ENCODE measurements at places on chromosomes 7 and 10. TPM values are rescaled to one million over a fixed set of nuclear protein-coding genes. Genes with fewer than 3 reads are reported as not detected.

DNA sequence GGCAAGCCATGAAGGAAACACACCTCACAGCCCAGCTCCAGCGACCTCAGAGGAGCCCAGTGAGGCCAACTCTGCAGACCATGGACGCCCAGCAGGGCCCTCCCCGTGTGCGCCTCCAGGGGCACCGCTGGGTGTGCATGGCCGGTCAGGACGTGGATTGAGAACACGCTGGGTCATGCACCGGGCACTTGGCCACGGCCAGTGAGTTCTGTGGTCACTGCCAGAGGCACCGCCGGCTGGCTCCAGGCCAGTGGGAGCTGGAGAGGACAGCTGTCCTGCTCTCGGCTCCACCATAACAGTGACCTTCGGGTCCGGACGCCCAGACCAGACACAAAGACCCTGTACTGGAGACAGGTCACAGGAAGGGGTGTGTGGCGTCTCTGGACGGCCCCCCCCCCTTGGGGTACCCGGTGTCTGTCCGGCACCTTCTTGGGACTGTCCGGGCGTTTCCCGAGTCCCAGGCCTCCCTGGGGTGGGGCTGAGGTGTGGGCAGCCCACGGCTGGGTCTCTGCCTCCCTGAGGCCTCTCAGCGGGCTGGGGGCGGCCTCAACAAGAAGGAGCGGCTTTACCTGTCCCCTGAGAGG, 50.4 kb upstream of the NKX6-2 start:
- no peak for DNase-seq
- H3K27me3 ChIP-seq, result peaks cover 2% of the 10 kb centered on the region

DNA sequence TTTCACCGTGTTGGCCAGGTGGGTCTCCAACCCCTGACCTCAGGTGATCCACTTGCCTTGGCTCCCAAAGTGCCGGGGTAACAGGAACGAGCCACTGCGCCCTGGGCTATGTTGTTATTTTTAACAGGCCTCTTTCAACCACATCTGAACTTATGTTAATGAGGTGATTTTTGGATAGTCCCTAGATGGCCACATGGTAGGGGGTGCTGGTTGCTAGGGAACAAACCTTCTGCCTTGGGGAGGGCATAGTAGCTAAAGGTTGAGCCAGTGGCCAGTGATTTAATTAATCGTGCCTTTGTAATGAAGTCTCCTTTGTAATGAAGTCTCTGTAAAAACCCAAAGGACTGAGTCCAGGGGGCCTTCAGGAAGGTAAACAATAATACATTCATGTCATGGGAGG, 9.1 kb downstream of the COMTD1 start:
- H3K4me3 ChIP-seq, result no peak overlapping the region
- no peaks in the 10 kb centered on the region for H3K27me3 ChIP-seq
- no peak overlapping the region for H3K27ac ChIP-seq
- peaks cover 34% of the 10 kb centered on the region for H3K4me1 ChIP-seq
- peaks cover 80% of the 10 kb centered on the region for H3K36me3 ChIP-seq

DNA sequence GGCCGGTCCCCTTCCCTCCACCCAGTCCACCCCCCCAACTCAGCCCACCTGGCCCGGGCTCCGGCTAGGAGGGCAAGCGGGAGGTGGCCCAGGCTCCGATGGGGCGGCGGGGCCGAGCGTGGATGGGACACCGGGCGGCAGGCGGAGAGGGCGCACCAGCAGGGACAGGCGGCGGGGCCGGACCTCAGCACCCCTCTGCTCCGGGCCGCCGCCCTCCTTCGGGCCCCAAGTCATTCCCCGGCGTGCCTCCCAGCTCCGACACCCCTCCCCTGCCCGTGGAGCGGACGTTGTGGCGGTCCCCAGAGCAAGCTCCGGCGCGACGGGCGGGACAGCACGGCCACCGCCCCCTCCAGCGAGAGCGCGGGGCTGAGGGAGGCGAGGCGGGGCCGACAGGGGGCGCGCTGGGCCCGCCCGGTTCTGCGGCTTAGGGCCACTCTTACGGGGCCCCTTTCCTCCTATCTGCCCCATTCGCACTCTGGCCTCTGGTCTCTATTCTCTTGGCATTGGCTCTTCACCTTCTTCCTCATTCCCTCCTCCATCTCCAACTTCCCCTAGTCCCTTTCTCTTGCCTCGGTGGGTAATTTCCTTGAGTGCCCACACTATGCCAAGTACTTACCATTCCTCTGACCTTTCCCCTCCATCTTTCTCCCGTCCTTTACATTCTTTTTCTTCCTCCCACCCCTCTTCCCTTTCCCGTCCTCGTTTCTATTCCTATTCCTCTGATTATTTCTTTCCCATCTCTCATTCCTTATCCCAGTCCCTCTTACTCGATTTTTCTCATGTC, 701 bp upstream of the GBX1 start:
- H3K27ac ChIP-seq, result no peak overlapping the region
- H3K4me1 ChIP-seq, result peaks cover 9% of the 10 kb centered on the region
- no peaks in the 10 kb centered on the region for H3K36me3 ChIP-seq
- peak overlapping the region; percentile 62 for H3K4me3 ChIP-seq
- peaks cover 39% of the 10 kb centered on the region for H3K27me3 ChIP-seq

DNA sequence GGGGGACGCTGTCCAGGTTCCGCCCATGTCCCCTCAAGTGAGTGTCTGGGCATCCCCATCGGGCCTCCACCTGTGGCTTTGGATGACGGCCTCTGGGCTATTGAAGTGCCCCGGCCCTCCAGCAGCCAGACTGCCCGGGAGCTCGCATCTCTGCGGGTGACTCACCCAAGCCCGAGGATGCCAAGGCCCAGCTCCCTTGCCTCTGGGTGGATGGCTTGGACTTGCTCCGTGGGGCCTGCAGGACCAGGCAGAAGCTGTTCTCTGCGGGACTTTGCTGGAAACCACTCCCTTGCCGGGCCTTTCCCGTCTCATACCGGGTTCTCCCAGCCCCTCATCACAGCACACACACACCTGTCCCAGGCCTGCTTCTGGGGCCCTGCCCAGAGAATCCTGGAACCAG, 22.4 kb downstream of the DPYSL4 start:
- no peak overlapping the region for H3K4me3 ChIP-seq
- no peaks in the 10 kb centered on the region for H3K27me3 ChIP-seq
- no peaks in the 10 kb centered on the region for H3K36me3 ChIP-seq
- no peak for DNase-seq

DNA sequence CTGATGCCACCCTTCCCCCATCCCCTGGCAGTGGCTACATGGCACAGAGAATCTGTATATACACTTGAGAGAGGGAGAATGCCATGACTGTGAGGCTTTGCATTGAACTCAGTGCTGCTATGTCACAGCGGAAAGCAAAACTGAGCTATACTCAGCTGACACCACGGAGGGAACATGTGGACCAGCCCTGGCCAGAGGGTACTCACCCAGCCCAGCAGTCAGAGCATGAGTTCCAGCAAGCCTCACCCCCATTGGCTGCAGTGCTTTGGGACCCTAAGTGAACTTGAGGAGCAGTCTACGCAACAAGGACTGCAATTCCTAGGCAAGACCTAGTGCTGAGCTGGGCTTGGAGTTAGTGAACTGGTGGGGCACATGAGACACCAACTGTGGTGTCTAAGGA, 10.3 kb upstream of the AOC1 start:
- peaks cover 14% of the 10 kb centered on the region for H3K27me3 ChIP-seq
- H3K36me3 ChIP-seq, result no peaks in the 10 kb centered on the region
- no peak overlapping the region for H3K4me3 ChIP-seq
- no peaks in the 10 kb centered on the region for H3K4me1 ChIP-seq
- DNase-seq, result no peak
- H3K27ac ChIP-seq, result no peak overlapping the region

- no peaks in the 10 kb centered on the region for H3K27me3 ChIP-seq
- DNase-seq, result no peak
- H3K27ac ChIP-seq, result no peak overlapping the region
- H3K4me3 ChIP-seq, result no peak overlapping the region
Measured at GRCh38 chr7:149228831-149229471, 10.5 kb upstream of the ZNF212 start.

DNA sequence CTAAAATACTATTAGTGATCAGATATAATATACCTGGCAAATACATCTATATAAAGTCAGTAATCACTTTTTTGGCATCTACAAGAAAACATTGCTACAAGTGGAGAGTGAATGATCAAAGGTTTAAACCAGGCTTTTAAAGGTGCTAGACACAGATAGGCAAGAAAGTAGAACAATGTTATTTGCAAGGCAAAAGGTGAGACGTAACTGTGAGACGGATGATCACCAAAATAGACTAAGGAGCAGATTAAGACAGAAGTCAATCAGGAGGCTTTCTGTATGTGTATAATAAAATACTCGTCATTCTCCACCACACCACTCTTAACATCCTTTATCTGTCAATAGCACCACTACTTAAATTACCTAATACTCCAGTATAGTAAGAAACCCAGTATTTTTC, 8.3 kb downstream of the ANXA7 start:
- H3K27me3 ChIP-seq, result no peaks in the 10 kb centered on the region
- DNase-seq, result no peak
- H3K27ac ChIP-seq, result no peak overlapping the region

- H3K36me3 ChIP-seq, result no peaks in the 10 kb centered on the region
- peak; percentile 34 for DNase-seq
- H3K27ac ChIP-seq, result peak within 1 kb of the TSS; percentile 77
- peaks cover 4% of the 10 kb centered on the region for H3K4me1 ChIP-seq
- peak within 1 kb of the TSS; percentile 82 for H3K4me3 ChIP-seq
Measured at GRCh38 chr10:17617031-17617911, at the start of gene HACD1. HACD1 (minus strand) TSS chr10:17617374; CDS start chr10:17617339, 35 bp downstream.

DNA sequence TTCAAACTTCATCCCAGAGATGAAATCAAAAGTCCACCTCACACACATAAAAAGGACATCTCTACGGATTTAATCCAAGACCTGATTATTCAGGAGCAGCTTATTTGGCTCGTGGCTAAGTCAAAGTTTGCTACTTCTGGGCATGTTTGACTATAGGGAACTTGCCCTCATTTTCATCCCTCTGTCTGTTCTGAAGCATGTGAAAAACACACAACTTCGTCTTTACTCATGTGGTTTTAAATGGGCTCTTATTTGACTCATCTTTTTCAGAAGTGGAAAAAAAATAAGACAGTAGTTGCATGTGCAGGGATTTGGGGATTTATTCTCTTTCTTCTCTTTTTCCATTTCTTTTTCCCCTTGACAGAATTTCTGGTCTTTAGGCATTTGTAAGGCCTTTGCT, 295.9 kb downstream of the TFEC start:
- no peak for DNase-seq
- H3K36me3 ChIP-seq, result no peaks in the 10 kb centered on the region
- H3K4me1 ChIP-seq, result no peaks in the 10 kb centered on the region
- H3K4me3 ChIP-seq, result no peak overlapping the region
- H3K27ac ChIP-seq, result no peak overlapping the region
- H3K27me3 ChIP-seq, result no peaks in the 10 kb centered on the region

DNA sequence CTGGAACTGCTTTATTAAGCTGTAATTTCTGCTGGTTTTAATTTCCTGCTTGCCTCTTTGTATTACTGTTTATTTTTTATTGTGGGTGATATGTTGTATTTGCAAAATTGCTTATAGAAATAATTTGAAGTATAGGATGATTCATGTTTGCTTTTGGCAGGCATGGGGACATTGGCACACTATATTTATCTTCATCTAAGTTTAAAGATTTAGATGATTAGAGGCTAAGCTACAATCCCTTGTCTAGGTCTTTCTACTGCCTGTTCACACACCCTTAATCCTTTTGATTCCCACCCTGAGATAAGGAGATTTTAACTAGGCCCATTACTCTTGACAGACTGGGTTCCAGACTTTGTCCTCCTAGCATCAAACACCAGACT, 182.8 kb upstream of the KAT6B start:
- peaks cover 21% of the 10 kb centered on the region for H3K36me3 ChIP-seq
- H3K4me3 ChIP-seq, result no peak overlapping the region
- no peaks in the 10 kb centered on the region for H3K4me1 ChIP-seq
- no peak overlapping the region for H3K27ac ChIP-seq
- DNase-seq, result no peak
- no peaks in the 10 kb centered on the region for H3K27me3 ChIP-seq

ACTA2 gene
- total RNA-seq, result 11.3 TPM

VPS37D gene
- total RNA-seq, result 0.34 TPM

SLC16A9 gene
- 2.1 TPM for total RNA-seq

HOXA13 gene
- total RNA-seq, result not detected

SCIN gene
- not detected for total RNA-seq

GPR37 gene
- total RNA-seq, result not detected

CFAP46 gene
- total RNA-seq, result not detected

CALML5 gene
- total RNA-seq, result not detected

POT1 gene
- total RNA-seq, result 29.7 TPM

SGPL1 gene
- total RNA-seq, result 139 TPM

EEPD1 gene
- total RNA-seq, result 0.67 TPM
